Thoracic aorta (tissue), 2 donors: ENCODE measurements at places on chromosomes 7 and 10.

DNA sequence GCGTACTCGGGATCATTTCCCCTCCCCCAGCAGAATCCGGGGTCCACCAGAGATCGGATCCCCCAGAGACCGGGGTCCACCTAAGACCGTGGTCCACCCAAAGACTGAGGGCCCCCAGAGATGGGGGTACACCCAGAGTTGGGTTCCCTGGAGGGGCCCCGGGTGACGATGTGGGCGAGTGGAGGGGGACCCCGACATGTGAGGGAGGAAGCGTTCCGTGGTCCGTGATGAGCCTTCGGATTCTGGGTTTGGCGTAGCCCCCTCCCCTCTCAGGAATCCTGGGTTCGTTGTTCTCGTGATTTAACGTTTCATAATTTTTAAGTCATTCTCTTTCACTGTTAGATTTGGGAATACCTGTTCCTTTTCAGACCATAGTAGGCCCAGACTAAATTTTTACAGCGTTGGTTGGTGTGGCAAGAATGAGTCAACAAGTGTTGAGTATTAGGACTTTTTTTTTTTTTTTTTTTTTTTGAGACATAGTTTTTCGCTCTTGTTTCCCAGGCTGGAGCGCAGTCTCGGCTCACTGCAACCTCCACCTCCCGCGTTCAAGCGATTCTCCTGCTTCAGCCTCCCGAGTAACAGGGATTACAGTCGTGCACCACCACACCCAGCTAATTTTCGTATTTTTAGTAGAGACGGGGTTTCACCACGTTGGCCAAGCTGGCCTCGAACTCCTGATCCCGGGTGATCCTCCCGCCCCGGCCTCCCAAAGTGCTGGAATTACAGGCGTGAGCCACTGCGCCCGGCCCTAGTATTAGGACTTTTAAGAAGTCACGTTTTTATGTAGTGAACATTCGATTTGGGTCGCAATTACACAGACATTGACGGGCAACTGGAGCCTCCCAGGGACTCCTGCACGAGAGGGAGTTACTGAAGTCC, 672 bp downstream of the GTPBP4 start:
- peak overlapping the region; percentile 86 for H3K27ac ChIP-seq
- H3K27me3 ChIP-seq, result no peaks in the 10 kb centered on the region
- peaks cover 22% of the 10 kb centered on the region for H3K4me1 ChIP-seq
- H3K36me3 ChIP-seq, result peaks cover 7% of the 10 kb centered on the region

DNA sequence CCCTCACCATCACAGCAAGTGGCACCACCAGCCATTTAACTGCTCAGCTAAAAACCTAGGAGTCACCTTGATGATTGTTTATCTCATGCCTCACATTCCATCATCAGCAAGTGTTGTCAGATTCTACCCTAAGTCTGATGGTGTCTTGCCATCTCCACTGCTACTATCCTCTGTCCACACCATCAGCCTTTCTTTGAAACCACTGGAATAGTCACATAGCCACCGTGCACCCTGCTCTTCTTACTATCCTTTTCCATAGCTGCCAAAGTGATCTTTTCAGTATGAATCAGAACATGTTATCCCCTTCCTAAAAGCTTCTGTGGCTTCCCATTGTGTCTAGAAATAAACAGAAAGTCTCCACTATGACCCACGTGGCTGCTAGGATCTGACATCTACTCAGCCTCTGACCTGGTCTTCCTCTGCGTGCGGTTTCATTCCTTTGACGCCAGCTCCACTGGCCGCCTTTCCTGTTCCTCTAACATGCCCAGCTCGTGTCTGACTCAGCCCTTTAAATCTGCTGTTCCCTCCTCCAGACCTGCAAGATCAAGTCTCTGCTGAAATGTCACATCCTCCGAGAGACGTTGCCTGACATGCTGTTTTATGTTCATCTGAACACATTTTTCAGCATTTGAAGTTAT, 16.5 kb upstream of the CHN2 start:
- H3K27ac ChIP-seq, result no peak overlapping the region
- H3K27me3 ChIP-seq, result no peaks in the 10 kb centered on the region
- DNase-seq, result no peak
- H3K36me3 ChIP-seq, result no peaks in the 10 kb centered on the region
- no peak overlapping the region for H3K4me3 ChIP-seq
- no peaks in the 10 kb centered on the region for H3K4me1 ChIP-seq

DNA sequence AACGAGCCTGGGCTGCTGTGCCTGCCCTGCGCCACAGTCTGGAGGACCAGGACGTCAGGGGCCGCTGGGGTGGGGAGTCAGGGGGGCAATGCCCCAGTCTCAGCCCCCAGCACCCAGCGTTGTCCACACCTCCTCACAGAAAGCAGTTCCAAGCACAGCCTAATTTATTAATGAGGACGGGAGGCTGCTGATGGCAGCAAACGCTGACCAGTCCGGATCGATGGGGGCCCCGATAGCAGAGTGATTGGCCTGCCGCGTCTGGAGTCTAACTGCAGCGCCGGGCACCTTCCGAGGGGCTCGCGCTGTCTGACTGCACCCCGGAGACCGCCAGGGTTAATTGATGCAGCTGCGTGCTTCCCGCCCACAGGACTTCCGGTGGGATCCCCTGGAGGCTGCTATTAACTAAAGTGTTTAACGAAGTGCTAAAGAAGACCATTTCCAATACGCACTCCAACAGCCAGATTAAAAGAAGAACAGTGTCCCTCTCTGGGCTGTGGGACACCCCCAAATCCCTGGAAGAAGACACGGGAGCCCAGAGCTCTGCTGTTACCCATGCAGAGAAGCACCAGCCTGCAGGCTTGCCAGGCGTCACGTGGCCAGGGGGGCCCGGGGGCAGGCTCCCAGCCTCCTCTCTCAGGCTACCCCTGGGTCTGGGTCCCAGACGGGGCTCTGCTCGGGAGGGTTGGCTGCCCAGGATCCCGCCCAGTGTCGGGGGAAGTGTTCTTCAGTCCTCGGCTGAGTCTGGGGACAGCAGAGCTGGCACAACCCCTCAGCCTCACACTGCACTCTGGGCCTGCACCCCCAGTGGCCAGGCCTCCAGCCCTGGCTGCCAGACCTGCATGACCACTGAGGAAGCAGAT, 63.8 kb downstream of the MICALL2 start:
- no peaks in the 10 kb centered on the region for H3K27me3 ChIP-seq
- H3K36me3 ChIP-seq, result no peaks in the 10 kb centered on the region
- H3K4me3 ChIP-seq, result no peak overlapping the region
- DNase-seq, result no peak

- H3K4me3 ChIP-seq, result no peak overlapping the region
- H3K27ac ChIP-seq, result no peak overlapping the region
- no peaks in the 10 kb centered on the region for H3K27me3 ChIP-seq
- DNase-seq, result no peak
Measured at GRCh38 chr10:79890469-79890868, 58.4 kb downstream of the SFTPD start.

DNA sequence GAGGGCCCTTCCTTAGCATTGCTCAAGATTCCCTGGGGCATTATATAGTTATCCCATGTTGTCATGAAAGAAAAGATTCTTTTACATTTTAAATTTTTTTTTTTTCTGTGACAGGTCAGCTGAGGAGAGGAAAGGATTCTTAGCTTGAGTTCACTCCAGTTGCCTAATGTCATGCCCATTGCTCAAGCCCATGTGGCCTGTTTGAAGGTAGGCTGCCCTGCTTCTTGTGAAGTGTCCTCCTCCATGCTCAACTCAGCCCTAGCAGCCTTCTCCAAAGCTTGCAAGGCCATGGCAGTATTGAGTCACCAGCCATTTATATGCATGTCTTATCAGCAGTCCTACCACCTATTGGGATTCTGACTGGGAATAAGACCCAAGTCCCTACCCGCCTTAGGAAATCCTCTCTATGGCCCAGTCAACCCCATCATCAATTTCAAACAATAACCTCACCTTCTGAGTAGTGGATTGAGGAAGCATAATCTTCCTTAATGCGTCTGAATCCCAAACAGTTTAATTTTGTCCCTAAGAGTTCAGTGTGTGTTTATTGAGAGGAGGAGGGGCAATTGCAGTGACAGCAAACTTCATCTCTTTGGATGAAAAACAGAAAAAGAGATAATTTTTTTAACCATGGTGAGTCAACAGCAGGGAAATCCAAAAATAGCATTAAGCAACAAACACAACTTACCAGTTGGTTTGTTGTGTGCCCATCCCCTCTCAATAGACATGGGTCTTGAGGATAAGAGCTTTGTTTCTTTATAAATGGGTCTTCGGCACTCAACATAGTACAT, 38.6 kb upstream of the WASL start:
- H3K4me1 ChIP-seq, result no peaks in the 10 kb centered on the region
- H3K27me3 ChIP-seq, result no peaks in the 10 kb centered on the region
- H3K27ac ChIP-seq, result no peak overlapping the region
- H3K4me3 ChIP-seq, result no peak overlapping the region

- no peaks in the 10 kb centered on the region for H3K36me3 ChIP-seq
- no peaks in the 10 kb centered on the region for H3K27me3 ChIP-seq
- H3K27ac ChIP-seq, result no peak overlapping the region
- peaks cover 10% of the 10 kb centered on the region for H3K4me1 ChIP-seq
- H3K4me3 ChIP-seq, result no peak overlapping the region
Measured at GRCh38 chr7:25569765-25570164, 341.5 kb upstream of the NPVF start.

- no peaks in the 10 kb centered on the region for H3K36me3 ChIP-seq
- no peak overlapping the region for H3K4me3 ChIP-seq
- H3K4me1 ChIP-seq, result no peaks in the 10 kb centered on the region
- no peak overlapping the region for H3K27ac ChIP-seq
- no peak for DNase-seq
- no peaks in the 10 kb centered on the region for H3K27me3 ChIP-seq
Measured at GRCh38 chr10:35872671-35873070, 230.6 kb upstream of the FZD8 start.

GRCh38 chr10:88783724-88784123, 18.8 kb upstream of the LIPM start:
- no peaks in the 10 kb centered on the region for H3K27me3 ChIP-seq
- no peaks in the 10 kb centered on the region for H3K4me1 ChIP-seq
- DNase-seq, result no peak
- no peaks in the 10 kb centered on the region for H3K36me3 ChIP-seq
- no peak overlapping the region for H3K27ac ChIP-seq
- H3K4me3 ChIP-seq, result no peak overlapping the region

DNA sequence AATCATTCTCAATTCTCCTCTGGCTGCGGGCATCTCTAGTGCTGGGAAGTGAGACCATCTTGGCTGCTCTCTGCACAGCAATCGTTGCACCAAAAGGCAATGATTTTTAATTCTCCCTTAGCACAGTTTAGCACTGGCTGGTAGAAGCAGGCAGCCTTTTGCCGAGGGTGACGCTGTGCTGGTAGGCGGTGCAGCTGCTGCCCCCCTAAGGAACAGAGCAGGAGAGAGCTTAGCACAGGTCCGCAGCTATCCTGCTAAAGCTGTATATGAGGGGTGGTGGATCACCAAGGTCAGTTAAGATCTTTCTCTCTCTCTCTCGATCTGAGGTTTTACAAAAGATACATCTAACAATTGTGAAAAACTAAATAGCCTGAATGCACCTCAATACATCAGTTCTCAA, 390.1 kb downstream of the GATA3 start:
- no peak overlapping the region for H3K27ac ChIP-seq
- no peak for DNase-seq
- no peak overlapping the region for H3K4me3 ChIP-seq
- no peaks in the 10 kb centered on the region for H3K4me1 ChIP-seq
- peaks cover 3% of the 10 kb centered on the region for H3K27me3 ChIP-seq
- H3K36me3 ChIP-seq, result no peaks in the 10 kb centered on the region

GRCh38 chr10:97974526-97975525, 55.6 kb downstream of the CRTAC1 start:
- no peaks in the 10 kb centered on the region for H3K4me1 ChIP-seq
- H3K4me3 ChIP-seq, result no peak overlapping the region
- DNase-seq, result no peak
- H3K36me3 ChIP-seq, result no peaks in the 10 kb centered on the region
- H3K27me3 ChIP-seq, result no peaks in the 10 kb centered on the region

GRCh38 chr7:124497176-124497575, 268.4 kb downstream of the GPR37 start:
- H3K27me3 ChIP-seq, result no peaks in the 10 kb centered on the region
- no peaks in the 10 kb centered on the region for H3K36me3 ChIP-seq
- H3K4me3 ChIP-seq, result no peak overlapping the region
- no peak for DNase-seq
- no peak overlapping the region for H3K27ac ChIP-seq
- no peaks in the 10 kb centered on the region for H3K4me1 ChIP-seq

- no peaks in the 10 kb centered on the region for H3K4me1 ChIP-seq
- no peak for DNase-seq
- H3K27me3 ChIP-seq, result no peaks in the 10 kb centered on the region
- H3K4me3 ChIP-seq, result no peak overlapping the region
Measured at GRCh38 chr7:29843726-29844125, 37.4 kb downstream of the WIPF3 start.

- no peak for DNase-seq
- H3K4me3 ChIP-seq, result no peak overlapping the region
- H3K36me3 ChIP-seq, result no peaks in the 10 kb centered on the region
- H3K27ac ChIP-seq, result no peak overlapping the region
- H3K27me3 ChIP-seq, result no peaks in the 10 kb centered on the region
- no peaks in the 10 kb centered on the region for H3K4me1 ChIP-seq
Measured at GRCh38 chr7:106206826-106207541, 77.8 kb downstream of the NAMPT start.

- no peaks in the 10 kb centered on the region for H3K4me1 ChIP-seq
- peak overlapping the region; percentile 91 for H3K4me3 ChIP-seq
- no peak for DNase-seq
- no peak overlapping the region for H3K27ac ChIP-seq
- no peaks in the 10 kb centered on the region for H3K36me3 ChIP-seq
Measured at GRCh38 chr7:128941323-128941890, 3.7 kb downstream of the IRF5 start.

GRCh38 chr10:70265032-70265689, 18.6 kb downstream of the NPFFR1 start:
- no peaks in the 10 kb centered on the region for H3K27me3 ChIP-seq
- H3K27ac ChIP-seq, result no peak overlapping the region
- DNase-seq, result no peak

DNA sequence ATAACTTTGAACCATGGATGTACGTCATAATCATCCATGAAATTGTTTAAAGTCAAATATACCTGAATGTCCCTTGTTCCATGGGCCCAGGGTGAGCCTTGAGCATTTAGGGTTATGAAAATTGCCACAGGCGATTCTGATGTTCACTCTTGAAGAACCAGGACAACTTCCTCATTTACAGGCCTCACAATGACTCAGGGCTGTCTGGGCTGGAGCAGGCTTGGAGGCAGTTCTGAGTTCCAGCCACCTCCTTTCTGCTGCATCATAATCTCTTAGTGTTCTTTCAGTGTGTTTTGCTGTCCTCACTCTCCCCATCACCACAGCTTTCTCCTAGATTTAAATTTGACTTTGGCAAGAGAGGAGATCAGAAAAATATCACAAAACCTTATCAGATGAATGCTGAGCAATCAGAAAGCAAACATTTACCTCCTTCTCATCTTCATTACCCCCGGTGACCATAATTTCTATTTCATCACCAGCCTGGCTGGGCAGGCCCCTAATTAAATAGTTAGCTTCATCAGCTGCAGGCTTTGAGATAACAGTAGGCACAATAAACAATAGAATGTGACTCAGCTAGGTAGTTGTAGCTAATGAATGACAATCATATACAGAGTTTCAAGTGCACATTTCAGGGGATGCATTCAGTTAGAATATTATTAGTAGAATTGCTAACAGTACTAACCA, 571.0 kb downstream of the SH2D4B start:
- H3K27me3 ChIP-seq, result no peaks in the 10 kb centered on the region
- no peaks in the 10 kb centered on the region for H3K4me1 ChIP-seq
- H3K36me3 ChIP-seq, result no peaks in the 10 kb centered on the region
- H3K27ac ChIP-seq, result no peak overlapping the region

- H3K27me3 ChIP-seq, result no peaks in the 10 kb centered on the region
- H3K4me3 ChIP-seq, result no peak overlapping the region
- no peak overlapping the region for H3K27ac ChIP-seq
- no peaks in the 10 kb centered on the region for H3K36me3 ChIP-seq
- no peak for DNase-seq
Measured at GRCh38 chr7:23230641-23231101, 15.9 kb upstream of the GPNMB start.
